ENCODE measurements at places on chromosomes 12 and 14.

- peak; percentile 16 for DNase-seq
Observed at GRCh38 chr12:106000382-106001104, 138.2 kb downstream of the NUAK1 start.

DNA sequence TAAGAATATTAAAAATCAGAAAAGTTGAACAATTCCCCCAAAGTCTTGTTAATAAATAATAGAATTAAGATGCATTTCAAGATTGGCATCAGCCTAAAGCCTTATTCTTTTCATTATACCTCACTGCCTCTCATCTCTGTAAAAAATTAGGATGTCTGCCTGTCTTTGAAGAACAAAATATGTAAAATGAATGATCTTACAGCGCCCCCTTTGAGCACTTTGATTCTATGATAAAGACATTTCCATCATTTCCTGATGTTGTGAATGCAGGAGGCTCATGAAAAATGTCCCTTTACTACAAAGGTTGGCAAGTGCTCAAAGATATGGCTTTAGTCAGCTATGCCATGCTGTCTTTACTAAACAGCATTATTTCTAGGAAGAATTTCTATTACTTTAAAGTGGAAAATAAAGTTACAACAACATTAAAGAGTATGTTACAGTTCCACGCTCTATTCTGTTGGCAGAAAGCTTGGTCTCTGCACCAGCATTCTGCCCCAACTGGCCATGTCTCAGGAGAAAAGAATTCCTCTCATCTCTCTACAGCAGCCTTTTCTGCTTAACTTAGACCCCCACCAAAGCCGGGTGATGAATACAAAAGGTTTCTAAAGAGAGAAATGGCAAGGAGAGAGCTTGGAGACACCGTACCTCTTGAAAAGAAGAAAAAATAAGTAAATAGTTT is 95.1 kb downstream of the LLPH start:
- DNase-seq = peak; percentile 83

- peak; percentile 88 for DNase-seq
Observed at GRCh38 chr12:15540469-15540872, 218.2 kb downstream of the PTPRO start.

- DNase-seq = no peak
Observed at GRCh38 chr14:102853648-102854047, 68.8 kb upstream of the AMN start.

DNA sequence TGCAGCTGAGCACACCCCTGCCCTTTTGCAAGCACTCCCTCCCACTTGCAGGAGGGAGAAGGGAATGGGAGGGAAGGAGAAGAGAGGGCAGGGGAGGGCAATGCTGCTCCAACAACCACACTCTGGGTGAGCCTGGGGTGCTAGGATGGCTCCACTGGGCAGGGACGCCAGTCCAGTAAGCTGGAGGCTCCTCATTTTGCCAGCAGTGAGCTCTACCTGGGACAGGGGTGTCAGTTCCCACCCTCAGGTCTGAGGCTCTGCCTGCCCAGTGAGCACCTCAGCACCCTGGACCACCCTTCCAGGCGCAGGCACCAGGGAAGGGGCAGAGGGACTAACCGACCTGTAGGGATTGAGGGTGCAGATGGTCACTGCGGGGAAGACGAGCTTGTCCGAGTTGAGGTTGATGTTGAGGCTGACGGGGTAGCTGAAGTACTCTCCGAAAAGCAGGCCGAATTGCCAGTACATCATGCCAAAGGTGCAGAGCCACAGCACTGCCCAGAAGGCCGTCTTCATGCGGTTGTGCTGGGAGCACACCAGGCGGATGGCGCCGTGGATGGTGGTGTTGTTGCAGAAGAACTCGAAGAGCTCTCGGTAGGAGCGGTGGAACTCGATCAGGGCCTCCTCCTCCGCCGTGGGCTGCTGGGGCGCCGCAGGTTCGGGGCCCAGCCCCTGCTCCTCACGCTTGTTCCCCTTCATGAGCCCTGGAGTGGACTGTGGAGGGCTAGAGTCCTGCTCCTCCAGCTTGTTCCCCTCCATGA is 1.2 kb downstream of the SCNN1A start:
- DNase-seq = no peak

GRCh38 chr12:65754744-65755595 is 69.3 kb upstream of the HMGA2 start:
- no peak for DNase-seq
